ENCODE measurements at places on chromosomes 13 and 19.

- H3K27ac ChIP-seq = no peak overlapping the region
- peaks cover 4% of the 10 kb centered on the region for H3K4me1 ChIP-seq
- DNase-seq = no peak
- no peak overlapping the region for H3K4me3 ChIP-seq
- peaks cover 27% of the 10 kb centered on the region for H3K36me3 ChIP-seq
Observed at GRCh38 chr13:44537248-44537647, 38.9 kb downstream of the TSC22D1 start.

DNA sequence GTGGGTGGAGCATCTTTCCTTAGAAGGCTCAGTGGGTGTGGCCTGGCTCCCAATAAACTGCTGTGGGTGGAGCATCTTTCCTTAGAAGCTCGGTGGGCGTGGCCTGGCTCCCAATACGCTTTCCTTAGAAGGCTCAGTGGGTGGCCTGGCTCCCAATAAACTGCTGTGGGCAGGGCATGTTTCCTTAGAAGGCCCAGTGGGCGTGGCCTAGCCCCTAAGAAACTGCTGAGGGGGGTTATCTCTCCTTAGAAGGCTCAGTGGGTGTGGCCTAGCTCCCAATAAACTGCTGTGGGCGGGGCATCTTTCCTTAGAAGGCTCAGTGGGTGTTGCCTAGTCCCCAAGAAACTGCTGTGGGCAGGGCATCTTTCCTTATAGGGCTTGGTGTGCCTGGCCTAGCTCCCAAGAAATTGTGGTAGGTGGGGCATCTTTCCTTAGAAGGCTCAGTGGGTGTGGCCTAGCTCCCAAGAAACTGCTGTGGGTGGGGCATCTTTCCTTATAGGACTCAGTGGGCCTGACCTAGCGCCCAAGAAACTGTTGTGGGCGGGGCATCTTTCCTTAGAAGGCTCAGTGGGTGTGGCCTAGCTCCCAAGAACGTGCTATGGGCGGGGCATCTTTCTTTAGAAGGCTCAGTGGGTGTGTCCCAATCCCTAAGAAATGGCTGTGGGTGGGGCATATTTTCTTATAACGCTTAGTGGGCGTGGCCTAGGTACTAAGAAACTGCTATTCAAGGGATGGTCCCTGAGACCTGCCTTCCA, 10.3 kb downstream of the HSH2D start:
- H3K4me1 ChIP-seq = no peaks in the 10 kb centered on the region
- H3K36me3 ChIP-seq = no peaks in the 10 kb centered on the region
- no peak overlapping the region for H3K27ac ChIP-seq
- DNase-seq = peak; percentile 70

- H3K27me3 ChIP-seq = no peaks in the 10 kb centered on the region
- no peak for DNase-seq
- H3K27ac ChIP-seq = no peak overlapping the region
- H3K4me3 ChIP-seq = no peak overlapping the region
- H3K4me1 ChIP-seq = no peaks in the 10 kb centered on the region
- peaks cover 5% of the 10 kb centered on the region for H3K36me3 ChIP-seq
Observed at GRCh38 chr13:27130979-27131623, 40.5 kb downstream of the USP12 start.

GRCh38 chr13:39450176-39450575, 152.8 kb downstream of the LHFPL6 start:
- no peak overlapping the region for H3K27ac ChIP-seq
- no peaks in the 10 kb centered on the region for H3K27me3 ChIP-seq

DNA sequence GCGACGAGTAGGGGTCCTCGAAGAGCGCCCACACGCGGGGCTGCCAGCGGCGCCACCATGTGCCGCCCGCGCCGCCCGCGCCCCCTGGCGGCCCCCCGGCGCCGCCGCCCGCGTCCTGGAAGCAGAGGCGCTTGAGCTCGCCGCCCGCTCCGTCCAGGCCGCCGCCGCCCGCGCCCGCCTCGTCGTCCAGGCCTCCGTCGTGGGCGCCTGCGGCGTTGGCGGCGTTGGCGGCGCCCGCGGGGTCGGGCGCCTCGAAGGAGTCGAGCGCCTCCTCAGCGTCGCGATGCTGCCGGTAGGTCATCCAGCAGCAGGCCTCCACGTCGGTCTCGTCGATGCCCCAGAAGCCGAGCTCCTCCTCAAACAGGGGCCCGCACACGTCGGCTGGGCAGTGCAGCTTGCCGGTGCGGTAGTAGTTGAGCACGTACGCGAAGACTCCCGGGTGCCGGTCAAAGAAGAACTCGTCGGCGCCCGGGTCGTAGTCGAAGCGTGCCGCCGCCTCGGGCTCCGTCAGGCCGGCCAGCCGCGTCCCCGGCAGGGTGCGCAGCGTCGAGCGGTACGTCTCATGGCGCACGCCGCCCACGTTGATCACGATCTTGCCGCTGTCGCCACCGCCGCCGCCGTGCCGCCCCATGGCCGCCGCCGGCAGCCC, 829 bp downstream of the KCNC3 start:
- no peaks in the 10 kb centered on the region for H3K4me1 ChIP-seq
- DNase-seq = peak; percentile 72
- H3K36me3 ChIP-seq = no peaks in the 10 kb centered on the region

GRCh38 chr19:11494634-11495285, 10.9 kb downstream of the ZNF653 start:
- H3K27me3 ChIP-seq = no peaks in the 10 kb centered on the region
- H3K4me1 ChIP-seq = no peaks in the 10 kb centered on the region
- H3K27ac ChIP-seq = no peak overlapping the region
- H3K4me3 ChIP-seq = no peak overlapping the region

GRCh38 chr19:52941941-52942385, 18.7 kb upstream of the ZNF888 start:
- peak overlapping the region; percentile 54 for H3K27ac ChIP-seq
- H3K4me1 ChIP-seq = peaks cover 3% of the 10 kb centered on the region
- peak overlapping the region; percentile 94 for H3K4me3 ChIP-seq

DNA sequence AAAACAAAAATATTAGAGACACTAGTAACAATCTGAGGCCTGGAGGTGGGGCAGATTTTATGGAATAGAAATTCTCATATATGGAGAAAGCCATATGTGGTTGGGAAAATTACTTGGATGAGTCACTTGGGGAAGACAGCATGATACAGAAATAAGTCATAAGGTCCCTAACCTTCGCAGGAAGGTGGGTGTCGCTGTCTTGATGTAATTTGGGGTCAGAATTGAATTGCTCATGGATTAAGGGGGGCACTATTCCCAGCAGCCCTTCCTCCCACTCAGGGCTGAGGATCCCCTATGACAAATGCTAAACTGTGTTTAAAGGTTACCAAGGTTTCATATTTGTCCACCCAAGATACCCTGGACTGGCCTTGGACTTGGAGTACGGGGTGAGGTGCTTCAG, 5.0 kb downstream of the RDH8 start:
- no peak overlapping the region for H3K27ac ChIP-seq
- H3K4me1 ChIP-seq = no peaks in the 10 kb centered on the region
- no peak for DNase-seq
- no peaks in the 10 kb centered on the region for H3K36me3 ChIP-seq

DNA sequence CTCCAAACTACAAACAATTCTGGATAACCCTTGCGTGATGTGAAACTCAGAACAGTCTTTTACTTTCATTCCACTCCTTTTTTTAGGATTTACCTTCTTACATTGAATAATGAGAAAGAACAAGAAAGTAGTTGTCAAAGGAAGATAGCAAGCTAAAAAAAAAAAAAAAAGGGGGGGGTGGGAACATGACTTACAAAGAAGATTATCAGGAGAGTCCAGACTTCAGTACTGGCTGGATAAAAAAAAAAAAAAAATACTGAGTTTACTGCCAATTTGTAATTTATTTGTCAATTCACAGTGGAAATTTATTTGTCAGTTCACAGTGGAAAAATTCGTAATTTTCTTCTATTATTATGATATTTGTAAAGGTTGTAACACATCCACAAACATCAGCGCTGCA, 792.4 kb upstream of the SLITRK5 start:
- no peaks in the 10 kb centered on the region for H3K27me3 ChIP-seq
- peaks cover 2% of the 10 kb centered on the region for H3K4me1 ChIP-seq
- no peaks in the 10 kb centered on the region for H3K36me3 ChIP-seq
- H3K27ac ChIP-seq = no peak overlapping the region

DNA sequence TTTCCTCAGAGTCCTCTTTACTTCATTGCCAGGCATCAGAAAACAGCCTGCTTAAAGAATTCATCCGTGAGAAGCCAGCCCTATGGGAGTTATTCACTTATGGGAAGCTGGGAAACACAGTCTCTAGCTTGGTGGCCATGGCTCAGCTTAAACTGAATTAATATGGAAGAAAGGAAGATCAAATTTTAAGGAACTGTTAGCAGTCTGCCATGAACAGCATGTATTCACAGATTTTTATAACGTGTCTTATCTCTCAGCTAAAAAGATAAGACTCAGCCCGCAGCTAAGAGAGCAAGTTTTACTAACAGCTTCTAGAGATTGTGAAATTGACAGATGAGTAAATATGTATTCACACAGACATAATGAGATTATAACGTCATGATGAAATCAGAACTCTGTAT, 253.7 kb upstream of the RXFP2 start:
- H3K4me1 ChIP-seq = peaks cover 14% of the 10 kb centered on the region
- H3K36me3 ChIP-seq = no peaks in the 10 kb centered on the region
- DNase-seq = no peak
- no peak overlapping the region for H3K27ac ChIP-seq
- no peak overlapping the region for H3K4me3 ChIP-seq

- no peak overlapping the region for H3K27ac ChIP-seq
- H3K36me3 ChIP-seq = peaks cover 44% of the 10 kb centered on the region
- no peaks in the 10 kb centered on the region for H3K4me1 ChIP-seq
Observed at GRCh38 chr13:59885076-59885475, 278.7 kb downstream of the DIAPH3 start.

- no peaks in the 10 kb centered on the region for H3K36me3 ChIP-seq
- H3K27ac ChIP-seq = no peak overlapping the region
- H3K27me3 ChIP-seq = no peaks in the 10 kb centered on the region
- peaks cover 11% of the 10 kb centered on the region for H3K4me1 ChIP-seq
Observed at GRCh38 chr13:114109641-114110041, 22.8 kb downstream of the RASA3 start.

DNA sequence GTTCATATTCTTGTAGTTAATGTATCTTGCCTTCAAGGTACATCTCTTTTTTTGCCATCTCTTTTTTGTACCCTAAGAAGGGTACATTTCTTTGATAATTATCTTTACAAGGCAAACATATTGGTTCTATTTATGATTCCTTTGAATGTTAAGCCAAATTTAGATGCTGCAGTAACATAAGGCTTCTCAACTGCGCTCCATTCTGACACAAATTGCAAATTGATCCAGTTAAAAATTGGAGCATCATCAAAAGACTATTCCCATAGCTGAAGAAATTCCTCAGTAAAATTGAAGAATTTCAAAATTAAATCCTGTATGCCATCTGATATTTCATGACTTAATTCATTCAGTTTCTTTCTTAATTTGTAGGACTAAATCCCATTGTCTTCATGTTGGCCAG, 2.7 kb upstream of the ZNF780A start:
- no peaks in the 10 kb centered on the region for H3K27me3 ChIP-seq
- DNase-seq = no peak

DNA sequence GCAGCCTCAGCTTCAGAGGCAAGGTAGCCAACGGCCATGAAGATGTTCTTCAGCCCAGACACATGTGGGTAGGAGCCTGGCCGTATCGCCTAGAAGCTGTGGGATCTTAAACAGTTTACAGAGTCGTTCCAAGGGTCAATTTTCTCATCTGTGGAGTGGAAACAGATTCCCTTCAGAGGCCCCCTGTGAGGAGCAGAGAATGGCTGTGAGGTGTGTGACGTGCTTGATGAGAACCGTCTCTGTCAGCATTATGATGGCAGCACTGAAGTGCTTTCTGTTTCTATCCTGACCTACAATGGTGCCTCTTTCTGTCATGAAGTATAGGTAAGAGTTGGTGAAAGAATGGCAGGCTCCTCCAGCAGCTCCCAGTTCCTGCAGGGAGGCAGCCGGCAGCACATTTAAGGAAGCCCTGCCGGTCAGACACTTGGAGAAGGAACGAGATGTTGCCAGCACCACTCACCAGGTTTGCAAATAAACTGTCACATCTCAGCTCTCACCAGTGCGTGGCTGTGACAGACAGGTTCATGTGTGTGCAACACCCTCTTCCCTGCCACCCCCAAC, 277.3 kb downstream of the FOXO1 start:
- DNase-seq = no peak
- H3K36me3 ChIP-seq = no peaks in the 10 kb centered on the region
- H3K4me3 ChIP-seq = no peak overlapping the region
- H3K27ac ChIP-seq = no peak overlapping the region
- H3K4me1 ChIP-seq = peaks cover 4% of the 10 kb centered on the region
- H3K27me3 ChIP-seq = no peaks in the 10 kb centered on the region

GRCh38 chr13:75102001-75102716, 379.8 kb downstream of the TBC1D4 start:
- H3K4me3 ChIP-seq = no peak overlapping the region
- H3K4me1 ChIP-seq = no peaks in the 10 kb centered on the region
- H3K27ac ChIP-seq = peak overlapping the region; percentile 52
- peaks cover 62% of the 10 kb centered on the region for H3K27me3 ChIP-seq

DNA sequence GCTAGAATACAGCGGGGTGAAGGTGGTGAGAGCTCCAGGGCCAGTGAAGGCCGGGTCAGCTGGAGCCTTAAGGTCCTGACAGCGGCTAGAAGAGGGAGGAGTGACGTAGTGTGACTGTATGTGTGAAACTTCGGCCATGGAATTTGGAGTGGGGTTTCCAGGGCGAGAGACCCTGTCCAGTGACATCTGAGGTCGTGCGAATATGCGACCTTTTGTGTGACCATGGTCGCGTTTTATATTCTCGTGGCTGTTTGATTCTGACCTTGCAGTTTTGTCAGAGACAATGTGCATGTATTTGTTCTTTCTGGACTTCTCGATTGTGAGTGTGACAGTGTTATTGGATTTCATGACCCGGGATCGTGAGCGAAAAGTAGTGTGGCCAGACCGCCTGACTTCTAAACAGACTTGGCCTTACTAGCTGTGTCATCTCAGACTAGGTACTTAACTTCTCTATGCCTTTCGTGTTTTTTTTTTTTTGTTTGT, 405 bp upstream of the ZNF569 start:
- DNase-seq = no peak
- H3K4me3 ChIP-seq = peak overlapping the region; percentile 97
- no peaks in the 10 kb centered on the region for H3K27me3 ChIP-seq
- peaks cover 35% of the 10 kb centered on the region for H3K36me3 ChIP-seq
- no peaks in the 10 kb centered on the region for H3K4me1 ChIP-seq

- no peak overlapping the region for H3K27ac ChIP-seq
- H3K4me3 ChIP-seq = no peak overlapping the region
- H3K36me3 ChIP-seq = no peaks in the 10 kb centered on the region
Observed at GRCh38 chr19:18898607-18899408, 2.9 kb upstream of the CERS1 start.

GRCh38 chr19:38911388-38912001, 491 bp downstream of the CCER2 start:
- H3K27ac ChIP-seq = peak overlapping the region; percentile 38
- H3K4me1 ChIP-seq = no peaks in the 10 kb centered on the region
- no peaks in the 10 kb centered on the region for H3K27me3 ChIP-seq
- peaks cover 6% of the 10 kb centered on the region for H3K36me3 ChIP-seq

Data from endodermal cell (in vitro differentiated cells).